ENCODE measurements at places on chromosomes 11 and 22.
A peak's percentile ranks its signal among the peaks of the same experiment; 100 is the strongest.

DNA sequence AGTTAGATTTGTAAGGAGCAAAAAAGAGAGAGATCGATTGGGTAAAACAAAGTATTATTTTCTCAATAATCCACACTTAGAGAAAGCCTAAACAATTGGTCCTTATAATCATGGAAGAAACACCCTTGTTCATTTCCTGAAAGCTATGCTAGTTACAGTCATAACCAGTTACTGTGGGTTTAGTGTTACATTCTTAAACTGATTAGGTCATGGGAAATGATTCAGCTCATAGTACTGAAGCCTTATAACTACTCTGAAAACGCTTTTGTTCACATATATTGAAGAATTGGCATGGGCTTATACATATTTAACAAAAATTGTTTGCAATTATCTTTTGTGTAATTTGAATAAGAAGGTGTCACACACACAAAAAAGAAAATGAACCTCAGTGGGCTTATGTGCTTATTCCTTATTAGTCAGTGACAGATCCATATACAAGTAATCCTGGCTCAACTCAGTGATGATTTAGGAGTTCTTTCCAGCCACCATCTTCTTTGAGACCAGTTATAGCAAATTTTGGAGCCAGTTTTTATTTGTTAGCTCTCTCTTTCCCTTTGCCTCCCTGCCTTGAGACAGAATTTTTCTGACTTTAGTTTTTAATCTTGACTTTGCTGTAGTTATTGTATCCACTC lies 198.5 kb upstream of the CTSC start:
- DNase-seq = no peak

GRCh38 chr11:7548659-7549274 lies 35.0 kb downstream of the PPFIBP2 start:
- DNase-seq = no peak

- DNase-seq = no peak
These were observed 603 bp downstream of the KAT5 start for GRCh38 chr11:65712633-65713076.

DNA sequence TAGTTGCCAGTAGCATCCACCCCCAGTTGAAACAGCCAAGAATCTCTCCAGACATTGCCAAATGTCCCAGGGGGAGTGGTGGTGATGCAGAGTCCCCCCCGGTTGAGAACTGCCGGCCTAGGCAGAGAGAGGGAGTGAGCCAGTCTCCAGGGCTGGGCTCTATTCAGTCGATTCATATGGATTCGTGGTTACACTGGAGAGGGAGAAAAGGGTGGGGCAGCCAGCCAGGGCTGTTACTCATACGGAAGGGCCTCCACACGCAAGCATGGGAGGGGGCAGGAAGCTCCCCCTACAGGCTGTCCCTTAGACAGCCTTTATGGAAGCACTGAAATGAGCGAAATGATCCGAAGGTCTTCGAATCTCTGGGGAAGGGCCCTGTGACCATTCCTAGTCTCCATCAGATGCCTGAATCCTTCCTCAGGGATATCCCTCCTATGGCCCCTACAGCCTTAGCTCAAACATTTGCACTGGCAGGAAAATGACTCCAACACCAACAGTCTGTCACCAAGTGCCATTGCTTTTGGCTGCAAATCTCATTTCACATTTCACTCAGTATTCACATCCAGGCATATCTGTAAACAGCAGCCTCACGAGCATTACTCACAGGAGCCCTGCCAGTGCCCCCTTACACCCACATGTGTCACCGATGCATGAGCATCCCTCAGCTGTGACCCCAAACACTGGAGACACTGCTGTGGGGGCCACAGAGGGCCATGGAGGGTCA lies 18.4 kb upstream of the TLCD5 start:
- DNase-seq = no peak

DNA sequence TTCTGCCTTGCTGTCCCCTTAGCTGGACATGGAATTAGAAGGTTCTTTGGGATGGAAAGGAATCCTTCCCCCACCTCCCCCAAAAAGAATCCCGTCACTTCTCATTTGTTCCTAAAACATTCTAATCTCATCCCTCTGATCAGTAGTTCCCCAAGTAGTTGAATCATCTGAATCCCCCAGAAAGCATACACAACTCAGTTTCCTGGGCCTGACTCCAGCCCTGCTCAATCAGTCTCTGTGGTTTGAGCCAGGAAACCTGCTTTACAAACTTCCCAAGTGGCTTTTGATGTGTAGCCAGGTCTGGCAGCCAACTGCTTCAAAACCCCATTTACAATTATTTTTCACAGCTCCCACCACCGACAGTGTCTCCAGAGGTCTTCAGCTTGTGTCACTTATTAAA lies 20.2 kb downstream of the C22orf31 start:
- DNase-seq = no peak

- DNase-seq = no peak
These were observed 8.2 kb downstream of the PTH start for GRCh38 chr11:13487661-13488030.

- peak; percentile 22 for DNase-seq
These were observed 10.4 kb upstream of the MRPL17 start for GRCh38 chr11:6693342-6694228.

DNA sequence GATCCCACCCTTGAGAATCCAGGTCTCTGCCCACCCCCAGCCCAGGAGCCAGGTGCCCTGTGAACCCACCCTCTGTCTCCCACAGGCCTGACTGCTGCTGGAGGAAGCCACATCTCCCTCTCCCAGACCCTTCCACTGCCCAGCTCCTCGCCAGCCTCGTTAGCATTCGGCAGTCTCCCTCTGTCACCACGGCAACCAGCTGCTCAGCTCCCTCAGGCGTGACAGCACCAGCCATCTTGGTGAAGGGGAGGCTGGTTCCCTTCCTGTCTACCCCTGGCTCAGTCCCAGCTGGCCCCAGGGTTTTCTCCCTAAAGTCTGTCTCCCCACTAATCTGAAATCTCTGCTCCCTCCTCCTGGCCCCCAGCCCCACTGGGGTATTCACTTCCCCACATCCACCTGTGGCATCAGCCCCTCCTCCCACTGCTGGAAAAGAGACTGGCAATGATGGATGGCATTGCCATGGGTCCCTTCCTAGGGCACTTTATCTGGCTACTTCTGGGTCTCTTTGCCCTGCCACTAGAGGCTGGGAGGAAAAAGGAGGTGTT lies 28.1 kb downstream of the NRXN2 start:
- no peak for DNase-seq
